ENCODE measurements at places on chromosomes 7 and 10.

DNA sequence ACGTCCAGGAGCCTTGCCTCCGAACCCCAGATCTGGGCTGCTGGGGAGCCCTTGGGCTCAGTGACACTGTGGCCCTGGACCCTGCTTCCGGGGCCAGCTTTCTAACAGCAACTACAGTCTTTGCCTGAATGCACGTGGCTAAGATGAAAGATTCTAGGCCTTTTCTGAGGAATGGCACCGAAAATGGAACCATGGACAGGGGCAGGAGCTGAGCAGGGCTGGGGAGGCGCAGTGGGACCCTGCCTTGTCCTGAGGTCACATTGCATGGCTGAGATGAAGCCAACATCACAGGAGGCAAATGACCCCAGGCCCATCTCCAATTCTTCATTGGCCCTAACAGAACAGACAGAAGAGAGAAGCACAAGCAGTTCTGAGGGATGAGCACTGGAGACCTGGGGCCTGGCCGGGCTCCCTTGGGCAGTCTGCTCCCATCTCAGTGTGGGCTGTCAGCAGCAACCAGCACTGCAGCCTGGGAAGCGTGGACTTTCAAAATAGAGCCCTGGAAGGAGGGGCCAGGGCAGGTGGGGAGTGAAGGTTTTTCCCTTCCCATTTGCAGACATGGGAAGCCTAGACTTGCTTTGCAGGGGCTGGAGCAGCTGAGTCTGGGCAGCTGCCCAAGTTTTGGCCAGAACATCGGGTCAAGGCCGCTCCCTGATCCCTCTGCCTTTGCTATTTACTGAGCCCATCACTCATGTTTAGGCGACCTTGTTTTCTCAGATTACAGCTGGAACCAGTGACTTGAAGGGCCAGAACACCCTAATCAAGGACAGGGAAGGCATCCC, 114.4 kb upstream of the TCERG1L start:
- DNase-seq = no peak

GRCh38 chr7:14761510-14762296, 140.8 kb downstream of the DGKB start:
- no peak for DNase-seq

GRCh38 chr10:114876169-114876568, 54.6 kb downstream of the FHIP2A start:
- no peak for DNase-seq

GRCh38 chr7:75961218-75961617, 33.2 kb downstream of the TMEM120A start:
- no peak for DNase-seq

DNA sequence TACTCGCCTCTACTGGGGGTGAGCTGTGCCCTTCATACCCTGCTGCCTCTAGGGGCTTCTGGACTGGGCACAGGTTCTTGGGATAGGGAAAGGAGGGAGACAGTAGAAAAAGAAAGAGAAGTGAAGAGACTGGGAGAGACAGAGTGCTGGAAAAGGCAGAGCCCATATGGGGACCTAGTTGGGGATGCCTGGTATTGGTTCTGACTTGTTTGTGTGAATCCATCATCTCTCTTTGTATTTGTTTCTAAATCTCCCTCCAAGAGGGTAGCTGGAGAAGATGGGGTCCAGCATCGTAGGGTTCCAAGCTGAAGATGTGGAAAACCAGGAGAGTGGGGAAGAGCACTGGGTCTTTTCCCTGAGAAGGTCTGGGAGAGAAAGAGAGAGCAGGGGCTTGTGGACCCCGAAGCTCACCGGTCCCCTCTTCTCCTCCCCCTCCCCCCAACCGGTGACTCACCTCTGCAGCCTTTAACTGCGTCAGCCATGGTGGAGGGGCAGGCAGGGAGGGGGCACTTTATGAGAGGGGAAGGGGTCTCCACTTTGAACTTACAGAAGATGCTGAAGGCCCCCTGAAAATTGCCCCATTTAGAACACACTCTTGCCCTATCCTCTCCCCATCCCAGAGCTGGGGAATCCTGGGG, 3.2 kb upstream of the VGF start:
- DNase-seq = no peak

- no peak for DNase-seq
Measured at GRCh38 chr7:36153571-36154097, 580 bp downstream of the EEPD1 start.

- DNase-seq = no peak
Measured at GRCh38 chr7:45573204-45573603, 964 bp upstream of the ADCY1 start.

DNA sequence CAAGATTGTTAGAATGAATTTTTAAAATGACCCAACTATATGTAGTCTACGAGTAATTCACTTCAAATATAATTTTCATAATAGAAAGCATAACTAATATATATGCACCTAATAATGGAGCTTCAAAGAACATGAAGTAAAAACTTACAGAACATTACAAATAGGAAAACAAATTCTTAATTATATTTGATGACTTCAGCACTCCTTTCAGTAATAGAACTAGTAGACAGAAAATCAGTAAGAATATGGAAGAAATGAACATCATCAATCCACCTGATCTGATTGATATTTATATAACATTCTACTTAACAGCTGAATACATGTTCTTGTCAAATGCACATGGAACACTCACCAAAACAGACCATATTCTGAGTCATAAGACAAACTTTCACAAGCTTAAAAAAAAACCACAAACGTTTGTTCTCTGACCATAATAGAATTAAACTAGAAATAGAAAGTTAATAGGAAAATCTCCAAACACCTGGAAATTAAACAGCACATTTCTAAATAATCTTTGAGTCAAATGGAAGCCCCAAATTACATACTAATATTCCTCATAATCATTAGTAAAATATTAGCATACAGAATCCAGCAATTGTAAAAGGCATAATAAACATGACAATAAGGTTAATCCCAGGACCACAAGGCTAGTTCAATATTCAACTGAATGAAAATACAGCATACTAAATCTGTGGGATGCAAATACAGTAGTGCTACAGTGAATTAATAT, 48.0 kb downstream of the BRAF start:
- no peak for DNase-seq

GRCh38 chr7:999941-1000935, 17.3 kb downstream of the CYP2W1 start:
- no peak for DNase-seq

GRCh38 chr7:43671521-43671920, 57.8 kb downstream of the COA1 start:
- DNase-seq = no peak

- no peak for DNase-seq
Measured at GRCh38 chr10:62153191-62153590, 115.5 kb downstream of the RTKN2 start.

DNA sequence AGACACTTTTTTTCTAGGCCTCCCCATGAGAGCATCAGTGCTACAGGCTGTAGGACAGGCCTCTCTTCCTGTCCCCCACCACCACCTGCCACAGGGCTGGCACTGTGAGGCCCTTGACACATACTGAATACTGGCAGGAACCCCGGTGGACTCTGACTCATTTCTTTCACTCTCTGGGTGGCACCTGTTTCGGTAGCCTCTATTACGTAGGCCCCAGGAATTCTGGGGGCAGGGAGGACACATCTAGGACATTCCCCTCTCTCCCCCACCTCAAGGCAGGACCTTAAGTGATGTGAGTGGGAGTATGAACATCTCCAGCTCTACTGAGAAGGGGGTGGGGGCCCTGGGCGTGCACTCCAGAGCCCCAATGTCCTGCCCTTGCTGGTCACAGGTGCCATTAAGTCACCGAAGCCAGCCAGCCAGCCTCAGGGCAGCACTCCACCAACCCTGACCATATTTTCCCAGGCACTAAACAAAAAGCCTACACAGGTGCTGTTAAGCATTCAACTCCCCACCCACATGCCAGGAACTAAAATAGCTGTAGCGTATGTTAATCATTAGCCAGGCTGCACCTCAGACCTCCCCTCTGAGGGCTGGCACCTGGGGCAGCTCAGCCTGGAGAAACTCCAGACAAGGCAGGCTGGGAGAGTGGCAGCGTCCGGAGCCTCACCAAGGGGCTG, 8.9 kb downstream of the ANXA11 start:
- peak; percentile 56 for DNase-seq

DNA sequence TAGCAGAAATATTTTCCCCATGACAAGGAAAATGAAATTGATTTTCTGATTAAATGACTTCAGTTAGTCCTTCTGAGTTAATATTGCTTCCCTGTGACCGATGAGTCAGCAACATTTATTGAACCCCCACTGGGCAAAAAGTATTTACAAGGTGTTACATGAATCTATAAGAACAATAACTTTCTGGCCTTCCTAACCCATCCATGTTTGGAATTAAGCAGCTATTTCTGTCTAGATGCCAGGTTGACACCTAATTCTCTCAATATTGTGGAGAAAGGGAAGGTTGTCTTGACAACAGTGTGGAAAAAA, 112.9 kb upstream of the JAZF1 start:
- no peak for DNase-seq

DNA sequence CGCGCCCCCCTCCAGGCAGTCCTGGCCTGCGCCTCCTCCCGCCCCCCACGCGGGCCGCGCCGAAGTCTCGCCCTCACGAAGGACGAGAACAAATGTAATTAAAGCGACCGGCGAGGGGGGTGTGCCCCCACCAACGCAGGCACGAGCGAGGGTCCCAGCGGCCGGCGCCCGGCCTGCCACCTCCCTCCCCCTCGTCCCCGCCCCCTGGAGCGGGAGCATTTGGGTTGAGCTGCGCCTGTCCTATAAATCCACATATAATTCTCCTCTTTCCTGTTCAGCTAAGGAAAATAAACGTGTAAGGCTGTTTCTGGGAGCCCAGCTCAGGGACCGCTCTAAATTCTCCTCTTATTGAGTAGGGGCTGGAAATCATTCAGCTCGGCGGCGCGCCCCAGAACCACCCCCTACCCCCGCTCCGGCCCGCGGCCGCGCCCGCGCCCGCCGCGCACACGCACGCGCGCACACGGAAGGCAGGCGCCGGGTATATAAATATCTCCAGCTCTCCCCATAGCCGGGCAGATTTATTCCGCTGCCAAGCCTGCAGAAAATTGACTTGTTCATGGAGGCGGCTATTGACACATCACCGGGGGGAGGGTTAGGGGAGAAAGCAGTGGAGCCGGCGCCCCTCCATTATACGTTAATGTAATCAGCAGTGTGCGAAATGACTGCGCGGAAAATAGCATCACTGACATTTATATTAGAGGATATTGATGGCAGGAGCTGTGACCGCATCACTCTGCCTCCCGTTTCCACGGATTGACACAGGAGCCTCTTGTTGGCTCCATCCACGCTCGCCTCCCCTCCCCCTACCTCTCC, 61.6 kb upstream of the BTRC start:
- no peak for DNase-seq

DNA sequence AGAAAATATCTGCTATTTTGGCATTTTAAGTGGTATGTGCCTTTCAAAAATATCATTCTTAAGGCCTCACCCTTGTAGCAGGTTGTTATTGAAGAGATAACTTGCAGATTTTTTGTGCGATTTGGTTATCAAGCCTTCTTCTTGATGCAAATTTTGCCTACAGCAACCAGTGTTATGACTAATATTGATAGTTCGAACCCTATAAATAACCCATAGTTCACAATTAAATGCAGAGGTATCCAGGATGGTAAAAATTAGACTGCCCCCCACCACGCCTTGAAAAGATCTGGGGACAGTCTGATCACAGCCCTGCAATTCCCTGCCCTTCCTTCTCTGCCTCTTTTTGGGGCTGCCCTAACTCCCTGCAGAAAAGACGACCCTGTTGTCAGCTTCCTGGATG, 28.4 kb upstream of the RAPGEF5 start:
- no peak for DNase-seq

DNA sequence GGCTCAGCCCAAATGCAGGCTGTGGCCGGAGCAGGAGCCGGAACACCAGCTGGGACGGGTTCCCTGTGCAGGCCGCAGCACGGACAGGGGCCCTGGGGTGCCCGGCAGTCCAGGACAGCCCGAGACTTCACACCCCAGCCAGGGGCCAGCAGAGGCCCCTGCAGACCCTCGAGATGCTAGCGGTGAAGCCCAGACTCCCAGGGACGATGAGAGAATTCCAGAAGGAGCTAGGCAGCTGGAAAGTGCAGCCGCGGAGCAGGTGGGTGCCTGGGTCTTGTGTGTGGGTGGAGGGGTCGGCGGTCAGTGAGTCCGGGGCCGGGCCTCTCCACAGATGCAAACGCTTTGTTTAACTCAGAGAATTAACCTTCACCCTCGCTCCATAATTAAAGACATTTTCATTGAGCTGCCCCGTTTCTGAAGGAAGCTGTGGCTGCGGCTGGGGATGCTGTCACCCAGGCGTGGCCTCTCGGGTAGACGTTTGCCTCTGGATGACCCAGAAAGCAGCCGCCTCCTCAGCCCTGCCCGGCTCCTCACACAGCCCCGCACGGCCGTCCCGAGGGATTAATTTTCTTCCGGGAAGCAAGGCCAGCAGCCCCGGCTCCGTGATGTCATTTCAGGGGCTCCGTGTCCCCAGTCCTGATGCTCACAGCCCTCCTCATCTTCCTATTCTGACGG, 26.5 kb downstream of the KNDC1 start:
- no peak for DNase-seq

- no peak for DNase-seq
Measured at GRCh38 chr7:82534684-82535083, 91.1 kb upstream of the CACNA2D1 start.

- no peak for DNase-seq
Measured at GRCh38 chr10:21047511-21047910, 150.4 kb upstream of the NEBL start.

DNA sequence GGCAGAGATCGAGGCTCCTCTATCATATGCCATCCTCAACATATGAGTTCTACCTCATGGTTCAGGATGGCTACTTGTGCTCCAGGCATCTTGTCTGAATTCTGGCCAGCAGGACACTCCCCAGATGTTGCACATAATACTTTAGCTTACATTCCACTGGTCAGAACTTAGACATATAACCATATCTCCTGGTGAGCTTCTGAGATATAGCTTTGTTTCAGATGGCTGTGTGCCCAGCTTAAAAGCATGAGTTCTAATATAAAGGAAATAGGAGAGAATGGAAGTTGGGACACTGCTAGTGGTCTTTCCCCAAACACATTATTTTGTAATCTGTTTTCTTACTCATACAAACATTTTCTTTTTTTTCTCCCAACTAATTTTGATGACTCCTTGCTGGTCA, 50.8 kb upstream of the IFRD1 start:
- DNase-seq = no peak

GRCh38 chr10:61964949-61965702, 63.6 kb downstream of the ARID5B start:
- DNase-seq = no peak

Data from T-cell (primary cell).